ENCODE measurements at places on chromosomes 12 and 14. TPM values are rescaled to one million over a fixed set of nuclear protein-coding genes. Genes with fewer than 3 reads are reported as not detected.

Gene ERP27
- polyA plus RNA-seq, result 60.0 TPM

Gene SLC7A8
- 123 TPM for polyA plus RNA-seq

Gene PLCZ1
- polyA plus RNA-seq, result not detected

Gene PXMP2
- 76.1 TPM for polyA plus RNA-seq

Gene ALKBH1
- 10.1 TPM for polyA plus RNA-seq

Gene ARID2
- 13.2 TPM for polyA plus RNA-seq

Gene ABCC9
- 1.1 TPM for polyA plus RNA-seq

Gene ACOT6
- polyA plus RNA-seq, result not detected

Gene TMPRSS12
- polyA plus RNA-seq, result not detected

Gene ISM2
- 6.3 TPM for polyA plus RNA-seq

Gene CCDC59
- 29.6 TPM for polyA plus RNA-seq

Gene LUM
- 1,853 TPM for polyA plus RNA-seq

Gene NKX2-1
- polyA plus RNA-seq, result 7.3 TPM

Gene RPGRIP1
- not detected for polyA plus RNA-seq

Gene IAPP
- not detected for polyA plus RNA-seq

Gene FAIM2
- 7.3 TPM for polyA plus RNA-seq

Gene EPYC
- polyA plus RNA-seq, result 0.40 TPM

Gene IL22
- not detected for polyA plus RNA-seq

Gene KRT7
- polyA plus RNA-seq, result 33.3 TPM

Gene GPRC5D
- not detected for polyA plus RNA-seq

Gene PARPBP
- 4.3 TPM for polyA plus RNA-seq

Gene RILPL2
- 3.3 TPM for polyA plus RNA-seq

Gene PLXNC1
- 7.1 TPM for polyA plus RNA-seq

Gene SCFD1
- polyA plus RNA-seq, result 79.0 TPM

Gene SLC25A47
- polyA plus RNA-seq, result 1.8 TPM

Gene ERGIC2
- polyA plus RNA-seq, result 122 TPM

Gene TAS2R9
- polyA plus RNA-seq, result not detected

Gene NUAK1
- polyA plus RNA-seq, result 3.5 TPM

Gene PTPRB
- polyA plus RNA-seq, result 0.41 TPM

Gene TCL1B
- not detected for polyA plus RNA-seq

Gene LARP4
- polyA plus RNA-seq, result 29.4 TPM

Gene BHLHE41
- polyA plus RNA-seq, result 4.9 TPM

Gene IL31
- not detected for polyA plus RNA-seq

Gene MFAP5
- 1.0 TPM for polyA plus RNA-seq

Gene PRIMA1
- polyA plus RNA-seq, result 1.2 TPM
